ENCODE measurements at places on chromosomes 12 and 14.

- DNase-seq = no peak
Observed at GRCh38 chr12:45989287-45989686, 1.1 kb downstream of the SCAF11 start.

- DNase-seq = no peak
Observed at GRCh38 chr12:27164330-27165040, 79.6 kb upstream of the STK38L start.

DNA sequence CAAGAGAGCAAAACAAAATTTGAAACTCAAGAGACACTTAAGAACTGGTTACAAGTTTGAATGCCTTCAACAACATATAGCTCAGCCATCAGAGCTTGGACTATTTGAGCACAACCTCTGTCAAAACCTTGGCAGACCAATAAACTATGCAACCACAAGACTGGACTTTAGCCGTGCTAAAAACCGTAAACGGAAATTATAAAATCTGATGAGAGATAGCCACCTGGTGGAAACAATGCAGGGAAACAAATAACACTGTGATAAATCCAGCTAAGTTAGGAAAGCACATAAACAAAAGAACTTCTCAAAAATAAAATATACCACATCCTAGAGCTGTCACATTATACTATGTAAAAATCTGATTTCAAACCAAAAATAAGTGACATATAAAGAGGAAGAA is 1074.2 kb upstream of the NOVA1 start:
- no peak for DNase-seq

DNA sequence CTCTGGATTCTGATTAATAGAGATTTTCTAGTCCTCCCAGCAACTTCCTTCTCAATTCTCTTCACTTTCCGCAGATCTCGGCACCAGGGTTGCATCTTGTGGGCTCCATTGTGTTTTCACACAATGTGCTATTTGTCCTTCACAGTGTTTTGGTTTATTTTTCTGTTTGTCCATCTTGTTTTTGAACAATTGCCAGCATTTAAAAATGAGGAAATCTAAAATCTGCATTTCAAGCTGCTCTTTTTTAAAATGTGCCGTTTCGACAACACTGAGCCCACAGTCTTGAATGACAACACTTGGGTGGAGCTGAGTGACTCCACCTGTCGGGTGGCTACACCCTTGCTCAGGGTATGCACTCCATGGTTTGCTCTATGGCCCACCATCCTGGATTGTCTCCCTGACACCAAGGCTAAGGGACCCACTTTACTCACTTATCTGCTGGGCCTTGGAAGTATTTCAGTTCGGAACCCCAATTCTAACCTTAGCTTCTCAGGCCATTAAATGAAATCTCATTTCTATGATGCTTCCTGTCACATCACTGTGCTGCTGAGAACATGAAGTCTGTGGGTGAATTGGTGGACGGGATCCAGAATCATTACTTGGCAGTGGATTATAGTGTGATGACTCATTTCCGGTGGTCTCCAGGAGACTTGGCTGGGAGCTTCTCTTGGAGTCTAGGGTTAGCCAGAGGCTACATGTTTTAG is 3.4 kb upstream of the MYRFL start:
- no peak for DNase-seq

- DNase-seq = peak; percentile 7
Observed at GRCh38 chr12:93982771-93983315, 165.5 kb upstream of the PLXNC1 start.

GRCh38 chr12:130651188-130651959 is 64.7 kb downstream of the RIMBP2 start:
- no peak for DNase-seq

DNA sequence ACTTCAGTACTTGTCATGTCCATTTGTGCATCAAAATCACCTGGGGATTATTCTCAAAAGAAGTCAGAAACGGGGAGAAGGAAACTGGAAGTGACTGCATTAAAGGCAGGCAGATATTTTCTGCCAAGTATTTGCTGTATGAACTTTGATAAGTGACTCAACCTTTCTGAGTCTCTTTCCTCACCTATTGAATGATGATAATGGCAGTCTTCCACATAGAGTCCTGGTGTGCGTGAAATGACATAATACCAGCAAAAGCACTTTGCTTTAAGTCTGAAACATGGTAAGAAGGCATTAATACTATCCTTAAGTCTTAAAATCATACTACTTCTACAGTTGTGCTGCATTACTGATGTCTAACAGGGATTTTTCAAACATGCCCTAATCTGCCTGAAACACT is 278.5 kb downstream of the ADAMTS20 start:
- DNase-seq = no peak

GRCh38 chr12:109820816-109821381 is 12.3 kb downstream of the TRPV4 start:
- no peak for DNase-seq
